LNCaP clone FGC (cell line): ENCODE measurements at places on chromosomes 16 and 17.
A peak's percentile ranks its signal among the peaks of the same experiment; 100 is the strongest.

DNA sequence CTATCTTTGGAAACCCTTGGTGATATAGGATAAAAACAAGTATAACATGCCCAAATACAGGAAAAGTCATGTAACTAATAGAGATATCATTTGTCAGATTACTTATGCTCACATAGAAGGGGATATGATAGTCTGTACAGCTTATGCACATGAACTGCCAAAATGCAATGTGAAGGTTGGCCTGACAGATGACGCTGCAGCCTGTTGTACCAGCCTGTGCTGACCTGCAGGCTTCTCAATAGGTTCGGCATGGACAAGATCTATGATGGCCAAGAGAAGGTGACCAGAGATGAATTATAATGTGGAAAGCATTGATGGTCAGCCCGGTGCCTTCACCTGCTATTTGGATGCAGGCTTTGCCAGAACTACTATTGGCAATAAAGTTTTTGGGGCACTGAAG, 12.7 kb downstream of the WFIKKN2 start:
- DNase-seq = no peak

DNA sequence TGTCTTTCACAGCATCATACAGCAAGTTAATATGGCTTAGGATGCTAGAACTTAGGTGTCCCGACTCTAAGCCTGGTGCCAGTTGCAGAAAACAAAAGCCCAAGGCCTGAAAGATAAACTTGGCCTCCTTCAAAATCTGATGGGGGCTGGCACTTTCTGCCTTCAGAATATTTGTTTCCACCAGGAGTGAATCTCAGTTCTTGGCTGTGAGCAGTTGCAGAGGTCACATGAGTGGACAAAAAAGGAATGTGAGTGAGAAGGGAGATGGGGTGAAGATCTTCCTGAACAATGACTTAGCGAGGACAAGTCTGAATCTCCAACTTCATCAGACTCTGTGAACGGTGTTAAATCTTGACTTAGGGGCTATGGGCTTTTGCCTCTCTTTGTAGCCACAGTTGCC, 46.6 kb downstream of the HOXB1 start:
- no peak for DNase-seq

- no peak for DNase-seq
These were observed 45.3 kb downstream of the CPNE2 start for GRCh38 chr16:57137566-57138273.

DNA sequence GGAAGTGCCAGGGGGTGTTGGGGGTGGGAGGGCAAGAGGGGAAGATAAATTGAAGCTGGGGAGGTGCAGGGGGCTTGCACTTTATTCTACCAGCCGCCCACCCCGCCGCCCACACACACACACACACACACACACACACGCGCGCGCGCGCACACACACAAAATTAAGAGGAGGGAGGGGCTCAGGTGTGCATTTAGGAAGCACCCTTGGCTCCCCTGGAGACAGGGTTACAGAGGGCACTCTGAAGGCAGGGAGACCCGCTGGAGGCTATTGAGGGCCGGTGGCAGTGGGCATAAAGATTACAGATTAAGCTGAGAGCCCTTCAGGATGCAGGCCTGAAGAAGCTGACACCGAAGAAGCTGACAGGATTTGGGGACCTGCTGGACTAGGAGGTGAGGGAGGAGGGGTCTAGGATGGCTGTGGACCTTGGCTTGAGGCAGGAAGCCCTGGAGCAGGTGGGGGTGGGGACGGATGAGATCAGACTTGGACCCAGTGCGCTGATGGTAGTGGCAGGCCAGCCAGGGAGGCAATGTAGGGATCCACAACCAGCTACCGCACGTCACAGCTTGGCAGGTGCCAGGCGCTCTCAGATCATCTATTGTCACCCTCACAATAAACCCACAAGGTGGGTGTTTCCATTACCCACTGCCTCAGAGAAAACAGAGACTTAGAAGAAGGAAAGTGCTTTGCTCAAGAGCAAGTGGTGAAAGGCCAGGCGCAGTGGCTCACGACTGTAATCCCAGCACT, 772 bp upstream of the SAMD14 start:
- no peak for DNase-seq

DNA sequence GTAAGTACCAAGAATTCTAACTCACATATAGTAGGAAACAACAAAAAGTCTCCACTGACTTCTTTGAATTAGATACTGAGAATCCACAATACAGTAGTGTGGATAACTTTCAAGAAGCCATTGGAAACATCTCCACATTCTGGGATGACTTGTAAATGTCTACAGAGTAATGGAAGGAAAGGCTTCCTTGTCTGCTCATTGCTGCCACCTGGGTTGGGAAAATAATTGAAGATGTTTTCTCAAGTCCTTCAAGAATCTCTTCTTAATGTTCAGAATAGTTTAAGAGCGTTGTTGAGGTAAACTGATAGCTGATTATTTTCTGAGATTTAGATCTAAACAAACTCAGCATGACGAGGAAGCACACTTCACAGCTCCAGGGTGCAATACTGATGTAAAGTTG, 14.0 kb downstream of the CPSF4L start:
- no peak for DNase-seq

- no peak for DNase-seq
These were observed 5.3 kb downstream of the KRT28 start for GRCh38 chr17:40794466-40794865.

DNA sequence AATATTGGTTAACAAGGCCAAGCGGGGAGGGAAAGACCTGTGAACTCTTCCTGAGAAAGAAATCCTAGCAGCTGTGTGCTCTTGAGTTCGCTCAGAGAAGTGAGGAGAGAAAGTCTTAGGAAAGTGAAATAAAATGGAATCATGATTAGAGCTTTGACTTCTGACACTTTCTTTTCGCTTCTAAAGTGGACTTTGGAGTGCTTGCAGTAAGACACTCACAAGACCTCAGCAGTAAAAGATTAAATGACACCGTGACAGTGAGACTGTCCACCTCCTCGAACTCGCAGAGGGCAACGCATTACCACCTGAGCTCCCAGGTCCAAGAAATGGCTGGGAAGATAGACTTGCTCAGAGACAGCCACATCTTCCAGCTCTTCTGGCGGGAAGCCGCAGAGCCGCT, 71.2 kb downstream of the RNF213 start:
- no peak for DNase-seq

GRCh38 chr16:8403978-8404749, 186.1 kb downstream of the TMEM114 start:
- no peak for DNase-seq

DNA sequence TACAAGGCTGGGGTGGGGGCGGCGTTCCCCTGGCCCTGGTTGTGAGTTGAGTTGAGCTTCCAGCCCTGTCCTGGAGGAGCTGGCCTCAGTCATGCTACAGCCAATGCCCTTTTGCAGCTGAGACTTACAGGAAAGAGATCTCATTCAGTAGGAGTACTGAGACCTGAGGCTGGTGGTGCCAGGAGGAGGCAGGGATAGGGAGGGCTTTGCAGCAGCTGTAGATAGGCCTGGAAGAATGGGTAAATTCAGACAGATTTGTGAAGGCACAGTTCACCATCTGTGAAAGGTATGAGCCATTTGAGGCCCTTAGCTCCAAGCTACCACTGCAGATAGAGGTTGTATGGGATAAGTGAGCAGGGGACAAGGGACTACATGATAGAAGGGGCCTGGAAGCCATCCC, 5.6 kb downstream of the STX4 start:
- no peak for DNase-seq

GRCh38 chr17:64781014-64781756, 119.1 kb upstream of the SMURF2 start:
- no peak for DNase-seq

GRCh38 chr17:41763327-41763726, 23.2 kb downstream of the JUP start:
- DNase-seq = no peak

- DNase-seq = no peak
These were observed 8.4 kb upstream of the GAA start for GRCh38 chr17:80092959-80093358.

- peak; percentile 56 for DNase-seq
These were observed 8.2 kb upstream of the RPL27 start for GRCh38 chr17:42989726-42990652.

- no peak for DNase-seq
These were observed 80.2 kb downstream of the CACNG1 start for GRCh38 chr17:67124450-67125148.

- DNase-seq = peak; percentile 94
These were observed 570 bp upstream of the CFDP1 start for GRCh38 chr16:75433732-75434413.

DNA sequence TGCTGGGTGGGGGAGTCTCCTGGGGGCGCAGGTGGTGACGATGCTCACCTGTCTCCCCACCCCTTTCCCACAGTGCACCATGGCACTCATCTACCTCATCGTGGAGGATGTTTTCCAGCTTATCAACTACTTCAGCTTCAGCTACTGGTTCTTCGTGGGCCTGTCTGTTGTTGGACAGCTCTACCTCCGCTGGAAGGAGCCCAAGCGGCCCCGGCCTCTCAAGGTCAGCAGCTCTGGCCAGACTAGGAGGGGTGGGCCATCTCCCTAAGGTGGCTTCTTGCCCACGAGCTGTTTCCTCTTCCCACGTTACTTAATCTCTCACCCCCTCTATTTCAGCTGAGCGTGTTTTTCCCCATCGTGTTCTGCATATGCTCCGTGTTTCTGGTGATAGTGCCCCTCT, 14.5 kb downstream of the SLC7A6OS start:
- no peak for DNase-seq

GRCh38 chr17:80431246-80432195, 16.6 kb downstream of the ENDOV start:
- DNase-seq = no peak

DNA sequence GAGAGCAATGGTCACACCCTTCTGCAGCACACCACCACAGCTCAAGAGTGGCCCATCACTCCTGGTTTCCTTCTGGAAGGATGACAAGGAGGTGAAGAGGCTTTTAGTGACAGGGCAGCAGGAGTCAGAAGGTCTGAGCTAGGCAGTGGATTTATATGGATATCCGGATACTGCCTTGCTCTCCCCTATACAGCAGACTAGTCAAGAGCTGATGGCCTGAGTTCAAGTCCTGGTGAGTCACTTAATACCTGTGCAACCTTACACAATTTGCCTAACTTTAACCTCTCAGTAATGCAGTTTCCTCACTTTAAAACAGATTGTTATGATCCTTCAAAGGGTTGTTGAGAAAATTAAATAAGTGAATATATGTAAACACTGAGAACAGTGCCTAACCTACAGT, 22.9 kb downstream of the MYO18A start:
- no peak for DNase-seq

- no peak for DNase-seq
These were observed 231.8 kb downstream of the BCAS3 start for GRCh38 chr17:60909405-60909804.

DNA sequence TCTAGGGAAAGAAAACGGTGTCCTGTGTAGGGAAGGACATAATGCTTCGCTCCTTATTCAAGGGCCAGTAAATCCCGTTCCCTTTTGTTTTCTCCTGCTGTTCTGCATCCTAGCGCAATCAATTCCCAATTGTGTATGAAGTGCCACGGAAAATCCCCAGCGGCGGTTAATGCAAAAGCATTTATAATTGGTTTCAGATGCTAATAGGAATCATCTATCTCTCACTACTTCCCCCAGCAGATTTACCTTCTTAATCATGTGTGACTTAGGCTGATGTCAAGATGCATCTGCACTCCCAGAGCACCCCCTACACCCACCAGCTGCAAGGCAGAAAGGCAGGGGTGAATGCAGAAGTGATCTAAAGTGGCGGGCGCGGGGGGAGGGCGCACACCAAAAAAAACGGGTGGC, 32.7 kb upstream of the SSTR2 start:
- no peak for DNase-seq

DNA sequence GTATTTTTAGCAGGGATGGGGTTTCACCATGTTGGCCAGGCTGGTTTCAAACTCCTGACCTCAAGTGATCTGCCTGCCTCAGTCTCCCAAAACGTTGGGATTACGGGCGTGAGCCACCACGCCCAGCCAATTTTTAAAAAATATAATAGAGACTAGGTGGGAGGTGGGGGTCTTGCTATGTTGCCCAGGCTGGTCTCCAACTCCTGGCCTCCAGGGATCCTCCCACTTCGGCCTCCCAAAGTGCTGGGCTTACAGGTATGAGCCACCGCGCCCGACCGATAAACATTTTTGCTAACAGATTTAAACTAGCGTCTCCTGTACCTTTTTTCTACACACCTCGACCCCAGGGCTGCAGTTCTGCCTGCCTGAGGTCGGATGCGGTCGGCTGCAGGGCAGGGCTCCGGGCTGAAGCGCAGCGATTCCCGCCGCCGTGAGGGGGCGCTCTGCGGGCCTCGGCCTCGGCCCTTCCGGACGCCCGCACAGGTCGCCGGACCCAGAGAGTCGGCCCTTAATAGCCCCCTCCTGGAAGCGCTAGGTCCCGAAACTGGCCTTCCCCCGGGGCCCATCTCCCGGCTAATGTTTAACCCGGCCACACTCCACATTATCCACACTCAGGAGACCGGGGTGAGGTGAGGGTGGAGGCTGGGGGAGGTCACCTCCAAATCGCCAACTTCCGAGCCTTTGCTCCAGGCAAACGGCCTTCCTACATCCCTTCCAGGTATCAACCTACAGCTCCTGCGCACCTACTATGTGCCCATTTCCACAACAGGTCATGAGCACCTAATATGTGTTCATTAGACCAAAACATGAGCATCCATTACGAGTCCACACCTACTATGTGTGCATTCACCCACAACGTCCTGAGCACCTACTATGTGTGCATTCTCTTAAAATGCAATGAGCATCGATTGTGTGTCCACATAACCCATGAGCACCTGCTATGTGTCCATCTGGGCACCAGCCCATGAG, 2.0 kb upstream of the GLIS2 start:
- DNase-seq = no peak

DNA sequence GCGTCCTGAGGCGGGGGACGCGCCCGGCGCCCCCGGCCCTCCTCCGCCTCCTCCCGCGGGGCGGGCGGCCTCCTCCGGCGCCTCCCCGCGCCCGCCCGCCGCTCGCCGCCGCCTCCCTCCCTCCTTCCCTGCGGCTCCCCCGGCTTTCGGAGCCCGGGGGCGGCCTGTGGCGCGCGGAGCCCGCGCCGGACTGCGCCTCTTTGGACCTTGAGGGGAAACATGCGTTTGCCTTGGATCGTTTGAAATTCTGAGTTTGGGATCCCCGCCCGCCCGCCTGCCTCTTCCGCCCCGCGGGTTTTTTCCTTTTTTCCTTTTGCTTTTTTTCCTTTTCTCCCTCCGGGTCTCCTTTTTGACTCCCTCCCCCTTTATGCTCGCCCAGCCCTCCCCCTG, 390 bp downstream of the ZNRF1 start:
- no peak for DNase-seq

DNA sequence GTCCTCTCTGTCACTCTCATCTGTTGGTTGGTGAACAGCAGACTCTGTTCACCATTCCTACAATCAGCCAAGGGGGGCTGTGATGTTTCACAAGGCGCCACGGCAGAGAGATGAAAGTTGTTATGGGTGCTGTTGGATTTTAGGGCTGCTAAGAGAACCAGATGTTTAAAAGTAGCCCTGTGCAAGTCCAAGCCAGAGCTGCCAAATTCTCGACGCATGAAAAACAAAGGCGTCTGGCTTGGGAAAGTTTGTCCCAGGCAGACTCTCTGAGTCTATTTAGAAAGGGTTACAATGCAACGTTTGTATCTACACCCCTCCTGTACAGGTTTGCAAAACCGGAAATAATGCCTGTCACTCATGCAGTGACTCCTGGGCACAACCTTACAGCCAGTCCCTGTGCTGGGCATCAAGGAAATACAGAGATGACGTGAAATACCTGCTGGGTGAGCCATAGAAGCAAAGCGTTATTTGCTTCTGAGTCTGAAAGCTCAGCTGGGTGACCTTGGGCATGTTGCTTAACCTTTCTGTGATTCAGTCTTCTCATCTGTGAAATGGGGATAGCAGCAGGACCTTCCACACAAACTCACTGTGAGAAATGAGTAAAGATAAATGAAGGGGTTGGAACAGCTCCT, 74.8 kb downstream of the XYLT1 start:
- DNase-seq = no peak
